ENCODE measurements at places on chromosomes 7 and 10. TPM values are rescaled to one million over a fixed set of nuclear protein-coding genes. Genes with fewer than 3 reads are reported as not detected.

- DNase-seq = peak; percentile 90
Observed at GRCh38 chr10:118501171-118501570, 94.3 kb downstream of the PRLHR start.

GRCh38 chr10:89221919-89222318 lies 14.8 kb upstream of the CH25H start:
- DNase-seq = no peak

GRCh38 chr7:120949998-120950538 lies 509 bp upstream of the ING3 start:
- DNase-seq = no peak

WNT8B gene
- not detected for total RNA-seq

Data from bronchial epithelial cell (primary cell).